Astrocyte of the cerebellum (primary cell): ENCODE measurements at places on chromosomes 13 and 19.
A peak's percentile ranks its signal among the peaks of the same experiment; 100 is the strongest.

DNA sequence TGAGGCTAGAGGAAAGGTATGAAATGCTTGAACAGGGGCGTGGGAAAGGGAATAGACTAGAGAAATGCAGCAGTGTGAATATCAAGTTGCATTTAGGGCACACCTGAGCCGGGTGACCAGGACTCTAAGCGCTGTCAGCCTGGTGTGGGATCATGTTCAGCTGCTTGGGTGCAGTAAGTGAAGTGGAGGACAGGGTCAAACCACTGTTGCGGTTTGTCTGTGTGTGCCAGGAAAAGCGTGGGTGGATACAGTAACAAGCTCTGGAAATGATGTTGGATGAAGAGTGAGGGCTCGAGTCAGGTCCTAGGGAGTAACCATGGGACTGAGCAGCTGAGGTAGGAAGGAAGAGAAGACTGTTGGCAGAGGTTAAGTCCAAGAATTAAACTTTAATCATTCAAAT is 15.8 kb downstream of the DGKH start:
- no peak for DNase-seq

DNA sequence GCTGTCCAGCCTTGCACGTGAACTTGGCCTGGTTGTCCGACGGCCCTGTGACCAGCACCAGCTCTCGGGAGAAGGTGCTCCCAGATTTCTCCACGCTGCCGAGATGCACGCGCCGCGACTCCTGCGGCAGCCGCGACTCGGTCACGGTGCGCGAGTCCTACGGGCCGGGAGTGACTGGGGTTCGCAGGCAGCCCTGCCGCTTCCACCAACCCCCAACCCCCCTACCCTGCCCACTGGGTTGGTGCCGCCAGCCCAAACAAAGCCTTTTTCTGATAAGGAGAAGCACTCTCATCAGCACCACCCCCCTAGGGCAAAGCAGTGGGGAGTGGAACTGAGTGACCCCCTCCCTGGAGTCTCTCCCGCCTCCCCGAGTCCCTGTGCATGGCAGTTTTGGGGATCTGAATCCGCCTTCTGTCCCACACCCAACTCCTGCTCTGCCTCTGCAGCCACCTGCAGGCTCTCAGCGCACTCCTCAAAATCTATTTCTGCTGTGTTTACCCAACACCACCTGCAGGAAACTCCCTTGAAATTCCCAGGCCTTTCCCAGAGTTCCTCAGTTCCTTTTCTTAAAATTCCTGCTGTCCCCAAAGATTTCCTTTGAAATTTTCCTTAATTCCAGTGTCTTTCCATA is 6.2 kb downstream of the NPHS1 start:
- no peak for DNase-seq

GRCh38 chr13:48858122-48858902 is 117.4 kb upstream of the FNDC3A start:
- DNase-seq: no peak

DNA sequence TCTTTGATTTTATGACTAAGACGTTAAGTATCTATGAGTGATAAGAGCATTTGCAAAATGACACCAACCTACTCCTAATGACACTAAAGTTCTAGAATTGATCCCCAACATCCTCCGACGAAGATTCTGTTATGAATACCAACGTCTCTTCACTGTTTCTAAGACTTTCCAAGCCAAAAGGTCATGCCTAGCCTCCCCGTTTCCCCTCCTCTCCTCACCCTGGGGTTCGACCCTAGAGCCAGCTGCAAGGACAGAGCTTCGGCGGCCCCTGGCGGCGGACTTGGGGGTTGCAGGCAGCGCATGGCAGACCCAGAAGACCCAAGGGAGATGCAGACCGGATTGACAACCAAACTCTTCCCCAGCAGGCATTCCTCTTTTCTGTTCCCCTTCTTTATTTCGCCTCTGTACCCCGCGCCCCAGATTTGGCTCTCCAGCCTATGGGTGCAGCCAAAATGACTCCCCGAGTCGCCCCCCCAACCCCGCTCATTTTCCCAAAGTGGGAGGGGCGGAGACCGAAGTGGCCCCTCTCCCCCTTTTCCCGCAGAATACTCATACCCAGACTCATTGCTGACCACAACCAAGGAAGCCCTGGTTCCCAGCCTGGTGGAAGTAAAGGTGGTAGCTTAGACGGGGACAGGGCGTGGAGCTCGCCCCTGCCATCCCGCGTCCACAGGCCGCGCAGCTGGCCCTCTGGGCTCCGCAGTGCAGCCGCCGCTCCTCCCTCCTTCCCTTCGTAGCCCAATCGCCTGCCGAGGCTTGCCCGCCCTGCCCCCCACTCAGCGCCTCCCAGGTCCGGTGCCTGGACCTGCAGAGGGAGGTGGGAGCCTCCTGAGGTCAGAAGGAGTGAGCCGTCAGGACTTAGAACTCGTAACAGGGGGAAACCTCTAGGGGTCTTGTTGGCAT is 4.1 kb upstream of the EML2 start:
- DNase-seq: peak; percentile 50

- DNase-seq: no peak
These were observed 46.0 kb upstream of the RANBP3 start for GRCh38 chr19:6023936-6024335.

DNA sequence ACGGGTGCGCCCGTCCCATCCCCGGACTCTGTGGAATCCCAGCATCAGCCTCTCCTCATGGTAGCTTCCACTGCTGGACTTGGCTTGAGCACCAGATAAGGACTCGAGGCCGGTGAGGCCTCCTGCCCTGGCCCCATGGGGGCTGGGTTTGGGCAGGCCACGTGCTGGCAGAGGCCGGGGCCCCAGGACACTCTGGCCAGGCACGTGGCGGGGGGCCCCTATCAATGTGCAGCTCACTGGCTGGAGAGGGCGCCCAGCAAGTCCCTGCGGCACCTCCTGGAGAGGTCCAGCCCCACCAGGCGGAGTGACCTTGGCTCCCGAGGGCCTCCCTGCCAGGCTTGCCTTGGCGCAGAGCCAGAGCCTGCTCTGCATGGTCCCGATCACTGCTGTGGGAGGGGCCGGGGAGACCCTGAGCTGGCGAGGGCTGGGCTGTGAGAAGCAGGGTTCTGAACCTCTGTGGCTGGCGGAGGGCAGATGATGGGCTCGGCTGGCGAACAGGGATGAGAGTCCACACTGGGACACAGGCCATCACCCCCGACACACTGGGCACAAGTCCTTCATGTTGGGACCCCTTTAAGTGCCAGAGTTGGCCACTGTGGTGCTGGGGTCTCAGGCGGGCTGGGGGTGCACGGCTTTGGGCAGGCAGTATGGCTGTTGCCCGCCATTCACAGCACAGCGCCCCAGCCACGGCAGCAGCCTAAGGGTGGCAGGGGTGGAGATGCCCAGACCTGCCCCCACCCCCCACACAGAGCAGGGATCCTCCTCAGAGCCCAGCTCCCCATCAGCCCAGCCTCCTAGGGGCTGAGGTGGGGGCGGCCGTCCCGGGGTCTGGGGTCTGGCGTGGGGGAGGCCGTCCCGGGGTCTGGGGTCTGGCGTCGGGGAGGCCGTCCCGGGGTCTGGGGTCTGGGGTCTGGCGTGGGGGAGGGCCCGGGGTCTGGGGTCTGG is 19.1 kb downstream of the CEBPG start:
- DNase-seq: no peak

DNA sequence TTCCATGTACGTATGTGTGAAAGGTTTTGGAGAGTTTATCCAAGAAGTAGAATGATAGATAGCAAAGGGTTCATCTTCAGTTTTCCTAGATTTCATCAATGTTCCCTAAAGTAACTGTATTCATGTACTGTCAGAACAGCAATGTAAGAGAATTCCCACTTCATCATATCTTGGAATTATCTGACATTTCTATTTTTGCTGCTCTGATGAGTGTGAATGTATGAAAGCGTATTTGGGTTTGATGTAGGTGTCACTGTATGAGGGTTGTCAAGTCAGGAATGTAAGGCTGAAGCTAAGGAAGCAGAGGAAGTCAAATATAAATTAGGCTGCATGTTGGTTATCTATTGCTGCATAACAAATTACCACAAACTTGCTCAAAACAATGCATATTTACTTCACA is 7.2 kb upstream of the KATNAL1 start:
- DNase-seq: no peak

- no peak for DNase-seq
These were observed 416.1 kb downstream of the ZNF536 start for GRCh38 chr19:30788105-30788765.

- peak; percentile 53 for DNase-seq
These were observed 1395.8 kb downstream of the SLITRK5 start for GRCh38 chr13:89066868-89067466.

DNA sequence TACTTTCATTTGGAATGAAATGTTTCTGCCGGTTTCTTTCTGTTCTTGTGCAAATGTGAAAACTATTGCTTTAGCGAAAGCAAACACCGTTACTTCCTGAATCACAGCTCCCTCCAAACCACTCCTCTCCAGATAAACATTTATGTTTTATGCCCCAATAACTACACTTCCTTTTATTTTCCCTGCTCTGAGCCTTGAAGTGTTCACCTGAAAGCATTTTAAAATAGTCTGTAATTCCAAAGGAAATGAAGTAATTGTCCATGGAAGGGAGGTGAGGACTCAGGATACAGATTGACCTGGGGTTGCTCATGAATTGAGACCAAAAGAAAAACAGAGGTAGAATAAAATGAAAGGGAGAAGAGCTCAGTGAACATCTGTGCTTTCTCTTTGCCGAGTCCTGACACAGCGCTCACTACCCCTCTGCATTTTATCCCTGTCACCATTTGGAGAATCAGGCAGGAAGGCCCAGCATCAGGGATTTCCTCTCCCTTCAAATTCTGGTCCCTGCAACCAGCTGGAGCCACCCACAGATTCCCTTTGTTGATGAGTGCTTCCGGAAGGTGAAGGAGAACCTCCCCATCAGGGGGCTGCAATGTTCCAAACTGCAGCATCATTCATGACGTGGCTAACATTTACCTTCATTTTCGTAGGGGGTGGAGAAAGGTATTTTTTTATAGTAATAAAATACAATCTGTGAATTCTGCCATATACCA is 171.9 kb downstream of the ITGBL1 start:
- DNase-seq: no peak

DNA sequence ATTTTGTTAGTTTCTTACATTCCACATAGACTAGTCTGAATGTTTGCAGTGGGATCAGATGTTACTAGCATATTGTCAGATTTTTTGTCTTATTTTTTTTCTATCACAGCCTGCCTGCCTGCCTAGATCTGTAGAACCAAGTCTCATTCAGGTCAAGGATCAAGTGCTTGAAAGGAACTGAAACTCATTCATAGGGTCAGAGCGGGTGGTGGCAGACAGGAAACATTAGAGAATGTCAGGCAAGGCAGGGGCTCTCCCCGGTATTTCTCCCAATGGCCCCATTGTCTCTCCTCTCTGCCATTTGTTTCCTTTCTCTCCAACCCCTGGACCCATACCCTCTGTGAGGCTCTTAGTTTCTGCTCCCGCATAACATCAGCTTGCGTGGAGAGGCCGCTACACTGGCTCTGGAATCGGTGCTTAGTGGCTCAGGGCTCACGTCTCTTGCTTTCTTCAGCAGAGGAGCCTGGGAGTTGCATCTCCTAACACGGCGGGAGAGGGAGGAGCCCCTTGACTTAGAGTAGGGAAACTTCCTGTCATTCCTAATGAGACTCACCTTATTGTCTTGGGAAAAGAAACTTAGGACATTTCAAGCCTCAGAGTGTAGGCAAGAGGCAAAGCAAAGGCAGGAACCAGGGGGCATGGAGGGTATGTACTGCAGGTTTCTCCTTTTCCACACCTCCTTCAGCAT is 35.6 kb upstream of the SPATA13 start:
- no peak for DNase-seq

- no peak for DNase-seq
These were observed 13.1 kb downstream of the INSR start for GRCh38 chr19:7280940-7281666.

- peak; percentile 72 for DNase-seq
These were observed 660.4 kb downstream of the SLITRK1 start for GRCh38 chr13:83221813-83222241.

DNA sequence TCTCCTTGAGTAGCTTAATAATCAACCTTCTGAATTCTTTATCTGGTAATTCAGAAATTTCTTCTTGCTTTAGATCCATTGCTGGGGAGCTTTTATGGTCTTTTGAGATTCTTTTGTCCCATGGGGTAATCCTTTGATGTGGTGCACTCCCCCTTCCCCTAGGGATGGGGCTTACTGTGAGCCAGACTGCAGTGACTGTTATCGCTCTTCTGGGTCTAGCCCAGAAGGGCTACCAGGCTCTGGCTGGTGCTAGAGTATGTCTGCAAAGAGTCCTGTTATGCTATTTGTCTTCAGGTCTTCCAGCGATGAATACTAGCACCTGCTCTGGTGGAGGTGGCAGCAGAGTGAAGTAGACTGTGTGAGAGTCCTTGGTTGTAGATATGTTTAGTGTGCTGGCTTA is 41.7 kb downstream of the UFM1 start:
- DNase-seq: no peak

GRCh38 chr19:58355215-58355796 is 2.0 kb upstream of the A1BG start:
- DNase-seq: no peak

DNA sequence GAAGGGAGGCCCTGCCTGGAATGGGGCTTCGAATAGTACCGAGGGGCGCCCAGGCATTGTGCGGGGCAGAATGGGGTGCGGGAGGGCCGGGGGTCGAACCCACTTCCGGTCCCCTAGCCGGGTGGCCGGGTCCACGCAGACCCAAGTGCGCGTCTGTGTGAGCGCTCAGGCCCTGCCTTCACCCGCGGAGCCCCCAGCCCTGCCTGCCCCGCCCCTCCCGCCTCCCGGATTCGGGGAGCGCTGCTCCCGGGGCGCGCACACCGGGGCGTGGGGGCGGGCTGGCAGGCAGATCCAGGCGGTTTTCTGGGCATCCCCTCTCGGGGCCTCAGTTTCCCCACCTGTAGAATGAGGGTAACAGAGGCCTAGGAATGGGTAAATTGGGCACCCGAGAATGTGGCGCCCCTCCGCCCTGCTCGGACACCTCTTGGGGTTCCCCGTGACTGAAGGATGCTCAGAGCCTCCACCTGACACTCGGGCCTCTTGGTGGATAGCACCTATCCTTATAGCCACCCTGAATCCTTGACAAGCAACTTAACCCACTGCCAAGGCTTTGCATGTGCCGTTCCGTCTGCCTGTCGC is 682 bp downstream of the PIK3R2 start:
- DNase-seq: no peak

DNA sequence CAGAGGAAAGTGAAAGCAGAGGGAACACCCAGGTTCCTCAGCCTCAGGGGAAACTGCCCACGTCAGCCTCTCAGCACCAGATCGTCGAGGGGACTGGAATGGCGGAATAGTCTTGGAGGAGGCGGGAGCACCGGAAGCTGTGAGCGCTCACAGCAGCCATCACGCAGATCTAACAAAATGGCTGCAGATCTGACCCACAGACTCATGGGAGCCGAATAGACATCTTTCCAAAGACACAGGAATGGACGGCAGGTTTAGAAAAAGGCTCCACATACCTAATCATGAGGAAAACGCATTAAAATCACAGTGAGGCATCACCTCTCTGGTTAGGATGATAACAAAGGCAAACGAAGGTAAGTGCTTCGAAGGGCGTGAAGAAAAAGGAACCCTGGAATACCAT is 11.8 kb upstream of the LILRA2 start:
- DNase-seq: no peak

- DNase-seq: no peak
These were observed 1270.8 kb downstream of the PCDH9 start for GRCh38 chr13:65959305-65959704.

GRCh38 chr19:6713773-6714692 is 6.4 kb downstream of the C3 start:
- no peak for DNase-seq

GRCh38 chr13:105997581-105998550 is 537.6 kb downstream of the EFNB2 start:
- DNase-seq: no peak
